ENCODE measurements at places on chromosomes 2 and 18. TPM values are rescaled to one million over a fixed set of nuclear protein-coding genes. Genes with fewer than 3 reads are reported as not detected.
A peak's percentile ranks its signal among the peaks of the same experiment; 100 is the strongest.

DNA sequence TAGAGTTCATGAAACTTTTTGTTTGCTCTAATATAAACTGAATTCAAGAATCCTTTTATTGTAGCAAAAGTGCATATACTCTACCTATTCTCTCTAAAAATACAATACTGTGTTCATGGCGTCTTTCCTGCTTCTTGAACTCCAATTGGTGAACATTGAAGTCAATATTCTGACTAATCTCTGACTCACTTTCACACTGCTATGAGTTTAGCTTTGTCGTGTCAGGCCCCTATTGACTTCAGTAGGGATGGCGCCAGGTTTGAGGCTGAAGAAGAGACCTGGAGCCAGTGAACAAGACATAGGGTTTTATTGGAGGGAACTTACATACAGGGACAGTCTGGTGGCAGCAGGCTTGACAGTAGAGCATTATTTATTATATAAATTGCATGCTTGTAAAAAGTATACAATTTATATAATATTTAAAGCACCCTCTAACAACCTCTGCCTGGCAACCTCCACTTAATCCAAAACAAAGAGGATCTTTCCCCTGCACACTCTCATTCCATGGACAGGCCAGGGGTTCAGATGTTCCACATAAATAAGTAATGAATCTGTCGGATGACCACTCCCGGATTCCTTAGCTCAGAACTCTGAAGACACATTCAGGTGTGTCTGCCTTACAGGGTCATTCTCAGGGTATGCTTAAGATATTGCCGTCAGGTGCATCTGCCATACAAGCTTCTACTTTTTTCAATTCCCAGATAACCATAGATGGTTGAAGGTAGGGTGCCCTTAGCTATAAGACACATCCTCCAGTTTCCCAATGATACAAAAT is 141.0 kb downstream of the CERS6 start:
- no peak for DNase-seq

- DNase-seq, result no peak
Measured at GRCh38 chr2:189115126-189115525, 64.4 kb downstream of the COL5A2 start.

- no peak for DNase-seq
Measured at GRCh38 chr2:233556881-233557736, 9.5 kb downstream of the USP40 start.

- no peak for DNase-seq
Measured at GRCh38 chr18:31040686-31041270, 1.8 kb downstream of the DSC3 start.

- DNase-seq, result no peak
Measured at GRCh38 chr18:7721532-7721931, 154.4 kb downstream of the PTPRM start.

DNA sequence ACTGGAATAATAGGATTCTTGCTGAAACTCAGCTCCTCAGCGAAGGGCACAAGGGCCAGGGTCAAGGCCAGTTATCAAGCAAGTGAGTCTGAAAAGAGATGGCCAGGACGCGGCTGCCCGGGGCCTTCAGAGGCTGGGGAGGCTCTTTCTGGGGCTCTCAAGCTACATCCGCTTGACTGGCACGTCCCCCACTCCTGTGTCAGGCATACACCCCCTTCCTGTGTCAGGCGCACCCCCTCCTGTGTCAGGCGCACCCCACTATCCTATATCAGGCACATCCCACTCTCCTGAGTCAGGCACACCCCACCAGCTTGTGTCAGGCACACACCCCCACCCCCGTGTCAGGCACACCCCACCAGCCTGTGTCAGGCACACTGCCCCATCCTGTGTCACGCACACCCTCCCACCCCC is 91.8 kb downstream of the TPO start:
- no peak for DNase-seq

GRCh38 chr2:99811544-99811943 is 321.7 kb upstream of the REV1 start:
- DNase-seq, result no peak

GRCh38 chr2:216109962-216110614 is 940 bp downstream of the XRCC5 start:
- no peak for DNase-seq

DNA sequence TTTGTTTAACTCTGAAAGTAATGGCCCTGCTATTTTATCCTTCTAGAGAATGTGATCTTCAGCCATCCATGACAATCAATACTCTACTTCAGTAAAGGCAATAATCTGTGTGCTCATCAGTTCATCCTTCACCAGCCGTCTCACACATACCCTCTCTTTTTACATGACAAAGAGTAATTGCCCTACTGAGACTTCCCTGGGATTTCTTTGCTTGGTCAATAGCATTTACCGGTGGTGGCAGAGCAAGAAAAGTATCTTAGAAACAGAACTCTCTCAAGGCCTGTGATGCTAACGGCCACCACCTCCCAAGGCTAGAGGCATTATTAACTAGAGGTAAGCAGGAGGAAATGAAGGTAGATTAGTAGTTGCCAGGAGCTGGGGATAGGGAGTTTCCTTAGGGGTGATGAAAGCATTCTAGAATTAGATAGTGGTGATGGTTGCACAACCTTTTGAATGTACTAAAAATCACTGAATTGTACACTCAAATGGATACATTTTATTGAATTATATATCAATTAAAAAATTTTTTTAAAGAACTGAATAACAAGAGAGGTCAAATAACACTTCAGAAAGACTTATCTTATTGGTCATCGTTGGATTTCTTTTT is 57.9 kb upstream of the EPC2 start:
- no peak for DNase-seq

DNA sequence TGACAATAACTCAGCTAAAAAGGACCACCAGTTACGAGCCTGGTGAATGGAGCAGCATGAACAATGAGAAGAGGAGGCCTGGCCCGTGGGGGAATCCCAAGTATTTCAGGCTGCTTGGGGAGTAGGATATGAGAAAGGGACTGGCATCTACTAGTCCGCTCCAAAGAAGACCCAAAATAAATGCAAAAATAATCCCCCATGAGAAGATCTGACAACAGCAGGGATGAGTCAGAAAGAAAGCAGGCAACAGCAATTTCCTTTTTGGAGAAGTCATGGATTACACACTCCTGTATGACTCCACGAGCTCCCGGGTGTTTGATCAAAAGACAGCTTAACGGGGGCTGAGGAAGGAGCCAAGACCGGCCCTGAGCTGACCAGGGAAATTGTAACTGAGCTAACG is 111.4 kb downstream of the SOX11 start:
- no peak for DNase-seq

DNA sequence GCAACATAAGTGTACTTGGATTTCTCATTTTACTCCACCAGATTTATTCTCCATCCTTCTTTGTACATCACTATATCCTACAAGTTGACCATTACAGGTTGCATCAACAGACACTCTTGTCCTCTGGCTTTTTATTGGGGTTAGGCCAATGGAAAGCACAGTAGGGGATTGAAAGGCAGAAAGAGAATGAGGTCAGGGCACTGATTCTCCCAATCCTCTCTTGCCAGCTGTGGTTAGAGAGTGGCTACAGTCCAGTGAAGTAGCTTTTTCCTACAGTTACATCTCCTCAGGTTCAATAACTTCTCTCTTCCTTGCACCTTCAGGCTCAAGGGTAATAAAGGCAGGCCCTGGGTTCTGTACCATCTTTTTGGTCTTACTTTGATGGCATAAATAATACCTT is 20.2 kb upstream of the COL5A2 start:
- no peak for DNase-seq

DNA sequence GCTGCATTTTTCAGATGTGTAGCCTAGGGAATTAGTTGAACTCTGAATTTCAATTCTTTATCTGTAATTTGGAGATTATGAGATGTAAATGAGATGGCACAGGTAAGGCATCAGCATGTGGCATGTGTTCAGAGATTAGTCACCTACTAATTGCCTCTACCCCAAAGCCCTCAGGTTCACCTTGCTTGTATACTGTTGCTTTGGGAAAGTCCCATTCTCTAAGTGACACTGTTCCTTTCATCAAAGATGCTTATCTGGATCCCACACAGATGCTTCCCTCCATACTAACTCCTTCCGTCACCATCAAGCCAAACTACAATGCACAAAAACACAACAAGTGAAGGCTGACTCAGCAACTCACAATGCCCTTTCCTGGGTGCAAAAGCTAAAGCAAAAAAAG is 143.7 kb downstream of the LRATD1 start:
- no peak for DNase-seq

DNA sequence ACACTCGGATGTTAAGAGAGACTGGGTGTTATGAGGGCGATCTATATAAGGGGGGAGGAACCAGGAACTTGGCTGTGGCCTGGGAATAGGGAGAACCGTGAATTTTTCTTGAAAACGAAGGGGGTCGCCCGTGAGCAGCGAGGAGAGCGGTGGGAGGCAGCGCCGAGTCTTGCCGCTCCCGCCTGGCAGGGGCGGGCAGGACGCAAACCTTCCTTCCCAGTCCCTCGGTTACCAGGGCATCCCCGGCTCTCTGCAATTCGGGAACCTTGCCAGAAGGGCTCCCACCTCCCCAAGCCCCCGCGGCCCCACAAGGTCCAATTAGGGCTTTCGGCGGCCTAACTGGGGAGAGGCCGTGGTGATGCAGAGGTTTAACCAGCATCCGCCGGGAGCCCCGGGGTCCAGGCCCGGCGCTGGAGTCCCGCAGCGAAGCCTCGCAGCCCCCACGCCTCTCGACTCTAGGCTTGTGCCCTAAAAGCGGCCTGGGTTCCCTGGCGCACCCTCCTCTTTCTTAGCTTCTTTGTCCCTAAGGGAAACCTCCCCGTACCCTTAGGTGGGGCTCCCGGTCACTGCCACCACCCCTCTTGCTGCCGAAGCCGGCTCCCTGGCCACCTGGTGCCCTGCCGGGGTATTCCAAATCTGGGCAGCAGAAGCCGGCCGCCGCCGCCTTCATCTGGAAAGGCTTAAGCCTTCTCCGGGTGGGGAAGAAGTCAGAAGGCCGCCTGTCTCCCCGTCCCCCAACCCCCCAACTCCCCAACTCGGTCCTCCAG is 680 bp upstream of the FHOD3 start:
- DNase-seq, result peak; percentile 78

DNA sequence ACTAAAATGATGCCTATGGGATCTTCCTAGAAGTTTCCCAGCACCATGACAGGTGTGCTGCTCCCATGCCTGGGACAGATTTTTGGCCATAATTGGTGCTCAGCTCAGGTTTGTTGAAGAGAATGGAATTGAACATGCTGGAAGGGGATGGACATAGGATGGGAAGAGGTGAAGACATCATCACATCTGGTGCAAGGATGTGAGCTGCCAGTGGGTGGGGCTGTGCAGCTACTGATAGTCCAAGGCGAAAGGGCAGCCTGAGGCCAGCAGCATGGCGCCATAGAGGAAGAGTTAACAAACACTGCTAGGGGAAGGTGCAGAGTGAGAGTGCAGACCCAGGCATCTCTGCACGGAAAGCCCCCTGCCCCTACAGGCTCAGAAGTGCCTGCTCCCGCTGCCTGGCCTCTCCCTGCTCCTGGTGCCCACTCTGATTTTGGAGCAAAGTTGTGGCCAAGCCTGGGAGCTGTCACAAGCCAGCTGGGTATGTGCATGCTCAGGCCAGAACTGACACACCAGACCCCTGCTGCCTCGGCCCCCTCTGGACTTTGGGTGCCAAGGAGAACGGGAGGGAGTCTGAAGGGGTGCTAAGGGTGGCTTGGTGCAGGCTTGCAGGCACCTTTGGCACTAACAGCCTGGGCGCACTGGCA is 178.6 kb downstream of the ZBTB7C start:
- no peak for DNase-seq

The MERTK gene
- 21.9 TPM for polyA plus RNA-seq

The GALNT13 gene
- polyA plus RNA-seq, result 0.70 TPM

The TMEM247 gene
- polyA plus RNA-seq, result not detected

The RNU2-63P gene
- not detected for polyA plus RNA-seq

The CFC1 gene
- 0.07 TPM for polyA plus RNA-seq

The CCL20 gene
- 4.9 TPM for polyA plus RNA-seq

The CXCR1 gene
- polyA plus RNA-seq, result 1.4 TPM

The CLHC1 gene
- 5.6 TPM for polyA plus RNA-seq

The CHST9 gene
- polyA plus RNA-seq, result 0.27 TPM

The HOXD11 gene
- polyA plus RNA-seq, result 0.07 TPM

Measured in ovary (tissue), 10 donors.